Small intestine (tissue), 16 donors: ENCODE measurements at places on chromosomes 4 and X.

GRCh38 chr4:168699224-168699878 is 202.5 kb downstream of the PALLD start:
- DNase-seq = no peak

- DNase-seq = no peak
Observed at GRCh38 chr4:91127831-91128230, 1000.6 kb downstream of the CCSER1 start.

DNA sequence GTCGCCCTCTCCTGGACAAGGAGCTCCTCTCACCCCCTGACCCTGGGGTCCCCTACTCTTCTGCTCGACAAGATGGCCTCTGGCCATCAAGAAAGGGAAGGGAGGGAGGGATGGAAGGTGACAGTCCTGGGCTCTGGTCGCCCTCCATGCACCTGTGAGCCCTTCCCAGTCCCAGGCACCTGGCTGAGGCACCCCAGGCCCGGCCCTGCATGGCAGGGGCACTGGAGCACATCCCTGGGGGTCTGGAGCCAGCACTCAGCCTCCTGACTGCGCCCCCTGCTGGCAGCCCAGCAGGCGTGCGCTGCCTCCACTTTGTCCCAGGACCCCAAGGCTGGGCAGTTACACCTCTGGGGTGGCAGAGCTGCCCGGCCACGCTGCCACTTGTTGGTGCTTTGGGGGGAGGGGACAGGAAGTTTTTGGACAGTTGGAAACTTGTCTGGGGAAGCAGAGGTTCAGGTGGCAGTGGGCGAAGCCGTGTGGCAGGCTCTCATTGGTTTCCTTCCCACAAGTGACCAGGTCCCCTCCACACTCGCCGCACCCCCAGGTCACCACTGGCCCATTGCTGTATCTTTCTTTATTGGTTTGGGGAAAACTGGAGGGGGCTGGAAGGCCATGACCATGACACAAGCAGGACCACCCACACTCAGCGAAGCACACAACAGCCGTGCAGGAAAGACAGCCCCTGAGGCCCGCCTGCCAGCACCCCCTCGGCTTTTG is 4.3 kb downstream of the PNCK start:
- DNase-seq = no peak

- no peak for DNase-seq
Observed at GRCh38 chr4:9816285-9816684, 34.9 kb downstream of the DRD5 start.

DNA sequence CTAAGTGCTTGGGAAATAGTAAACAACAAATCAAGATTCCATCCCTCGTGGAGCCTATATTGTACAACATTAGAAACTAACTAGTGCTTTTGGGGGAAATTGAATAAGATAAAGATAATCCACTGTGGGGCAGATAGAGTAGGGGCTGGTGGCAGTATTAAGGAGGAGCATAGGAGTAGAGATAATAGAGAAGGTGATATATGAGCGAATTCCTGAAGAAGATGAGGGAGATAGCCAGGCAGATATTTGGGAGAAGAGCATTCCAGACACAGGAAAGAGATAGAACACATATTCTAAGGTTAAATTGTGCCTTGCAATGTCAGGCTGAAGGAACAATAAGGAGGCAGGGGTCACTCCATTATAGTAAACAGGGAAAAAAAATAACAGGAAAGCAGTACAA is 218.2 kb downstream of the GRID2 start:
- DNase-seq = no peak

GRCh38 chrX:114584983-114585842 is 1.3 kb downstream of the HTR2C start:
- DNase-seq = no peak

DNA sequence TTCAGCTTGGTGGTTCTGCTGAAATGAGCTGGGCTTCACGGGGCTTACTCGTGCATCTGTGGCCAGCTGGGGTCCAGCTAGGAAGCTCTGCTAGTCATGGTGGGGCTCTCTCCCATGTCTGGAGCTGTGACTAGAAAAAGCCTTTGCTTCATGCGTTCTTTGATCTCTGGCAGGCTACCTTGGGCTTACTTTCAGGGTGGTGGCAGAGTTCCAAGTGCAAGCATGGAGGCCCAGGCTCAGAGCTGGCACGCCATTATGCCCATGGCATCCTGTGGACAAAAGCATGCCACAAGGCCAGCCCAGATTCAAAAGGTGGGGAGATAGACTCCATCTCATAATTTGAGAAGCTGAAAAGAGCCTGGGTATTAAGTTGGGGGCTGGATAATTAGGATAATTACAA is 55.4 kb upstream of the GBA3 start:
- DNase-seq = no peak

GRCh38 chr4:146245850-146246249 is 31.5 kb downstream of the REELD1 start:
- DNase-seq = no peak

DNA sequence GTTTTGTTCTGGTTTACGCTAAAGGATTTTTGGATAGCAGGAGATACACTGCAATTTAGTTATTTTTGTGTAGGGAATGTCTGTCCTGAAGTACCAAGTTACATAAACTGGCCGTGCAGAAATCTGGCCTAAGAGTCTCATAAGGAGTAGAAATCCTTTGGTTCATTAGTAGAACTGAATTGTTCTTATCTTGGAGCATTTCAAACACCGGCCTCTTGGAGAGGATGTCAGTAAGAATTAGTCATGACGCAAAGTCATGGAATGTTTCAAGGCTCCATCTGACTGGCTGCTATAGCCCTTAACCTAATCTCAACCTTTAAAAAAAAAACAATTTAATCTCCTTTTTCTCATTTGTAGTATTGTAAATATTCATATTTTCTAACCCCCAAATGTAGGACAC is 15.2 kb downstream of the PDLIM3 start:
- no peak for DNase-seq

DNA sequence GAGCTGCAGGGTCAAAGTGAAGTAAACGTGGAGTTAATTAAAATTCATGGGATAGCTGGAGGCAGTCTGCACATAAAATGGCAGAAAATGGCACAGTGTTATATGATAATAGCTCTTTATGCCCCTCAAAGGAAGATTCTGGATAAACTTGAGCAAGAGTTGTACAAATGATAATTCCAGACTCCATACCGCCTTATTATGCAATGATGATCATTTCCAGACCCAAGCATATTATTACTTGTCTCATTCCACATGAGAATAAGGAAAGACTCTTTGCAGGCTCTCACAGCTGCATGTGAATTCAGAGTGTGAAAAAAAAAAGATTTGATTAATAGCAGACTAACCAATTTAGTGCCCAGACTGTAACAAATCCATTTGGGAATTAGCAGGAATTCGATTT is 105.4 kb downstream of the STK32B start:
- DNase-seq = no peak

GRCh38 chr4:100929758-100930157 is 411.9 kb upstream of the EMCN start:
- DNase-seq = no peak

DNA sequence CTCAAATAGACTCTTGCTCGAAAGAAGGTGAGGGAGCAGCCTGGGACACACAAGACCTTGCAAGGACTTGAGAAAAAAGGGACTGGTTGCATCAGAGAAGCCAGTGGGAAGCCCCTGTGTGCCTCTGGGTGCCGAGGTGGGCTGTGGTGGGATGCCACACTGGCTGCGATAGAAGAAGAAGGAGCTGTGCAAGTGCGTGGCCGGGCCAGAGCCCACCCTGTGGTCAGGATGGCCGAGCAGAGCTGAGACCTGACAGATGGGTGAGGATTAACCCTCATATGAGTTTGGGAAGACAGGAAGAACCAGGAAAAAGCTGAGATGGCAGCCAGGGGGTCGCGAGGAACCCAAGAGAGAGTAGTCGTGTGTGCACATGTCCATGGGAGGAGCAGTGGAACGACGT is 44.6 kb upstream of the HGFAC start:
- no peak for DNase-seq

DNA sequence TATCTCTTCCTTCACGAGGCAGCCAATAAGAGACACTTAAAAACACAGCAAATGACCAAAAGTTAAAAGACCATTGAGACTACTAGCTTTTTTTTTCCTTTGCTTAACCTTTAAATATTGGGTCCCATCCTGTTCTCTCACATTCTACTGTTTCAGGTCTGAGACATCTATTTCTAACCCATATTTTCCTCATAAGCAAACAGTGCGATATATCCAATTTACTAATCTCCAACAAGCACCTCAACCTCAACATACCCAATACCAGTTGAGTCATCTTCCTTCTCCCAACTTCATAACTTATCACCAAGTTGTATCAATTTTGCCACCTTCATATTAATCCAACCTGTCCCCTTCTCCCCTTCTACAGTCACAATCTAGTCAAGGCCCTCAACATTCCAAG is 7.0 kb downstream of the AWAT1 start:
- DNase-seq = no peak

DNA sequence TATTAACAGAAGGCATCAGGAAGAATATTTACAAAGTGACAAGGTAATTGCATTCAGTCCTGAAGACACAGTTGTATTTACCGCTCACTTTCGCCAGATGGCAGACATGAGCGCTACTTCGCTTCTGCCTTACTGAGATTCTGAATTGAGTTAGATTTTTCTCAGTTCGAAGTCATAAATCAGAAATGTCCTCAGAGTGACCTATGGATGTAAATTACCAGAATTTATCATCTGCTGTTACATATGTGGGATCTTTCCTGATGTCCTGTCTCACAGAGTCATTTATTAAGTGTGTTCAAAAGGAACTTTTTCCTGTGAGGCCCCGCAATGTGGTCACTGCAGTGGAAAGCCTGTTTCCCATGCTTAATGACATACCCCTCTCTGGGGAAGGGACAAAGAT is 97.3 kb upstream of the DCLK2 start:
- peak; percentile 64 for DNase-seq

GRCh38 chr4:26861434-26862186 is 969 bp downstream of the STIM2 start:
- peak; percentile 87 for DNase-seq

GRCh38 chrX:38110231-38110630 is 103.9 kb downstream of the SYTL5 start:
- DNase-seq = no peak

GRCh38 chr4:122508083-122508482 is 51.6 kb upstream of the IL2 start:
- no peak for DNase-seq

DNA sequence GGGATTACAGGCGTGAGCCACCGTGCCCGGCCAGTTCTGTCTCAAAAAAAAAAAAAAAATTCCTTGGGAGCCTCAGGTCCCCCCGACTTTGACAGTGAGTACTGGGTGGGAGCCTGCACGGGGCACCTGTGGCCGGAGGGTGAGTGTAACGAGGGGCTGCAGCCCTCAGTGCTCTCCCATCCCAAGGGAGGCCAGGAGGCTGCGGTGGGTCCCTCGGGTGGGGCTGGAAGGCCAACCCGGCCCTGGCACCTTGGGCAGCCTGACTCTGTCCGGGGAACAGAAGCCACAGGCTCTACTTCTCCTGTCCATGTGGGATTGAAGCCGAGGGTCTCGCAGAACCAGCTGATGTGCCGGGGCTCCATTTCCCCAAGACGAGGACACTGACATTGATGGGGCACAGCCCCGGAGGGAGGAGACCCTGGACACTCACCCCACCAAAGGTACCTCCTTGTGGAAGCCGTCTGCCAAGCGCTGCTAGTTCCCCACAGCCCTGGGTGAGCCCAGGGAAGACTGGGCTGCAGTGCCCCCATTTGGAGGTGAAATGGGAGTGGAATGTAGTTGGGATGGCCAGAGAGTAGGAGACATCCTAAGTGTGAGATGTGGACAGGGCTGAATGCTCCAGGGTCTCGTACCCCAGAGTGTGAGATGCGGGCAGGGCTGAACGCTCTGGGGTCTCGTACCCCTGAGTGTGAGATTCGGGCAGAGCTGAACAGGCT is 2.3 kb upstream of the SLC26A1 start:
- DNase-seq = no peak

DNA sequence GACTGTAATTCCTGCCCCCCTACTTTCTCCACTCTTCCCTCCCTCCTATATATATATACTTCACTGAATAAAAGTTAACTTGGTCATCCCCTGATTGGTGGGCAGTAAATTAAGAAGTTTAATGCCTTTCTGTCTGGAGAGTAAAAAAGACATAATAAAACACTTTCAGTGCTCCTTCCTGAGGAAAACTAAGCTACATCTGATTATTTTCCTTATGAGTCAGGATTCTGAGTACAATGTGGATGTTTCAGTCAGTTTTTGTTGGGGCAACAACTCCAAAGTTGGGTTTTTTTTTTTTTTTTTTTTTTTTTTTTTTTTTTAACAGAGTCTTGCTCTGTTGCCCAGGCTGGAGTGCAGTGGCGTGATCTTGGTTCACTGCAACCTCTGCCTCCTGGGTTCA is 22.0 kb upstream of the SUPT20HL2 start:
- DNase-seq = no peak

DNA sequence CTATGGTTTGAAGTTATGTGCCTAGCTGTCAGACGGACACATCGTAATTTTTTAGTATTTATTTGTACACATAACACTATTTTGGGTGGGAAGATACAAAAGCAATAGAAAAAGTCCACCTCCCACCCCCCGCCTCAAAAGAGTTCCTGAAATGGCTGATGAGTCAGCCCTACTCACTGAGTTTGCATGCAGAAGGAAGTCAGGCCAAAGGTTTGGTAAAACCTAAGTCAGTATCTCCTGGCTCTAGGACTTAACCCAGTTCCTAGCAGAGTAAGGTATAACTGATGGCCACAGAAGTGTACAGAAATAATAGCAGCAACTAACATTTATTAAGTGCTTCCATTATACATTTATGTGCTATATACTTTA is 2.9 kb upstream of the KLHL2 start:
- DNase-seq = no peak

- DNase-seq = no peak
Observed at GRCh38 chr4:30744957-30745640, 24.9 kb downstream of the PCDH7 start.

DNA sequence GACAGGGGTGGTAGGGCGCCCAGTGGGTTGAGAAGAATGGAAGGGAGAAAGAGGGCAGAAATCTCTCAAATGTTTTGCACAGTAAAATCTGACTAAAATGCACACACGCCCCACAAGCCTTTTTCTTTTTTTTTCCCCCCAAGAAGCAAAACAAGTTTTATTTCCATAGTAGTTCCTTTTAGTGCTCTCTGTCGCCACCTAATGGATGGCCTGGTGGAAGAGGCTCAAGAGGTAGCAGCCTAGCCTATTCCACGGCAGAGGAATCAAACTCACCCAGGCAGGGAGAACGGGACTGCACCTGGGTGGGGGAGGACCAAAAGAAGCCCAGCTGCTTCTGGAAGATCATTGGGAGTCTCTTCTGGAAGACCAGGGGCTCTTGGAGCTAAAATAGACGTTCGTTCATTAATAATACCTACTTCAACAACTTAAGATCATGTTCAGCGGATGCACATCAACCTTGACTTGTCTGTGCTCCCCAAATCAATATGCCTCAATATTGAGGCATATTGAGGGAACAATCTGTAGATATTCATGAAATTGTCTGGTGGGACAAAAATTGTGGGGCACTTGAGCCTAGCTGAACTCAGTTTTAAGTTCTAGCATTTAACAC is 31.6 kb upstream of the IRAK1 start:
- peak; percentile 71 for DNase-seq

- DNase-seq = no peak
Observed at GRCh38 chrX:119518371-119518770, 46.8 kb downstream of the STEEP1 start.
